Keratinocyte (primary cell): ENCODE measurements at places on chromosomes 7 and 10.
A peak's percentile ranks its signal among the peaks of the same experiment; 100 is the strongest.

DNA sequence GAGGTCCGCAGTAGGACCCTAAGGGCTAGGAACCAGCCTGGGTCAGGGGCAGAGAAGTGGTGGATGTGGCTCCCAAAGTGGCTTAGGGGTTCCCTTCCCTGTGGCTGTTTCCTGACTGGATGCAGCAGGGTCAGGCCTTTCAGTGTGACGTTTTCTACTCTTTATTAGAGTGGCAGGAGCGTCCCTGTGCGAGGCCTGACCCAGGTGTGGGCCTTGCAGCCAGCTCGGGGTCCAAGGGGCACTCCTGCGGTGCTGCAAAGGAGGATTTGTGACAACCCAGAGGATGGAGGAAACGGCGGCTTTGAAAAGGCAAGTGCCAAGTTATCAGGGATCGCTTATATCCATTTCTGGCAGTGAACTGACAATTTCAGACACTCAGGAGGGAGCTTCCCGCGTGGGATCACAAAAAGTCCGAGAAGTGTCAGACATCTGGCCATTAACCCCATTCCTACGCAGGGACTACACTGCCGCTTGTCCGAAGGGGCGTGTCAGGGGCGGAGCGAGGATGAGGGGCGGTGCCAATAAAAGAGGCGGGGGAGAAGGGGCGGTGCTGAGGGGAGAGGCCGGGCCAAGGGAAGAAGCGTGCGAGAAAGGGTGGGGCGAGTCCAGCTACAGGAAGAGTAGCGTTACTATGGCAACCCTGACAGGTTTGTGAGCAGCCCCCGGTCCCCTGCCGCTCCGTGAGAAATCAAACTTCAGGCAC lies 98.8 kb upstream of the ZNF722 start:
- DNase-seq: no peak

GRCh38 chr10:127548022-127548421 lies 1.1 kb upstream of the NPS start:
- DNase-seq: no peak

DNA sequence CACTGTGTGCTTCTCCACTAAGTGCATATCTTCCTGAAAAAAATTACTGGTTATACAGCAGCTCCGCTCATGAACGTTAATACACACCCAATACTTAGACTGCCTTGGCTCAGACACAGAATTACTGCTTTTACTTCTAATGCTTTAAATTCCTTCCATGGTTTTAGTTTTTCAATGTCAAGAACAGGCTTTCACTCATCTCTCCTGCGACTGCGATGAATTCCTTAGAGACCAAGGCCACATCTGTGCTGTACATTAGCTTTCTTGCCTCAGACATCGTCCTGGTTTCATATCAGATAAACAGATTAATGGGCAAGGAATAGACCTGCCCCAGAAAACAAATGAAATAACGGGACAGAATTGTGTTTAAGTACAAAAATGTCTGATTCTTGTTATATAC lies 120.2 kb downstream of the CYP26A1 start:
- DNase-seq: no peak

- DNase-seq: no peak
These were observed 22.5 kb upstream of the DDC start for GRCh38 chr7:50587737-50588136.

DNA sequence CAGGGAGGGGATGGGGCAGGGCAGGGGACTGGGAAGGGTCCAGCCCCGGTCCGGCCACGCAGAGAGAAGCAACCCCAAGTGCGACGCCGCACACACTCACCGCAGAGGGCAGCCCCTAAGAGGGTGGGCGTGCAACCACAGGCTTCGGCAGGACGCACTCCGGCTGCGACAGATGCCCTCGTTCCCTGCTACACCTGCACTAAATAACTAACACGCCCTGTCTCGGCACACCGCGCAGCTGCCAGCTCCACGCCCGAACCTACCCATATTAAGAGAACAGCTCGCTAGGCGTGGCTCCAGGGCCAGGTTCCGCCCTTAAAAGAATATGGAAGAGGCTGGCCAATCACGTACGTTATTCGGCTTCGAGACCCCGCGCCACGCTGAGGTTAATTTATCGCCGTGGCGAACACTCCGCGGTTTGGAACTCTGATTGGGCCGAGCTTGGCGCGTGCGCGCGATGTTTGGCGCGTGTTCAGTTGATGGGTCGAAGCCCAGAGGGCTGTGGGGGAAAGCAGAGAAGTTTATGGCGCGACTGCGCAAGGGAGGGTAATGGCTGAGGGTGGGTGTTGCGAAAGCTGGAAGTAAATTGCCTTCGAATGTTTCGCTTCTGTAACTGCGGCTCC lies 91.1 kb downstream of the OR13A1 start:
- no peak for DNase-seq

- no peak for DNase-seq
These were observed 266.9 kb upstream of the IMMP2L start for GRCh38 chr7:111829221-111829620.

DNA sequence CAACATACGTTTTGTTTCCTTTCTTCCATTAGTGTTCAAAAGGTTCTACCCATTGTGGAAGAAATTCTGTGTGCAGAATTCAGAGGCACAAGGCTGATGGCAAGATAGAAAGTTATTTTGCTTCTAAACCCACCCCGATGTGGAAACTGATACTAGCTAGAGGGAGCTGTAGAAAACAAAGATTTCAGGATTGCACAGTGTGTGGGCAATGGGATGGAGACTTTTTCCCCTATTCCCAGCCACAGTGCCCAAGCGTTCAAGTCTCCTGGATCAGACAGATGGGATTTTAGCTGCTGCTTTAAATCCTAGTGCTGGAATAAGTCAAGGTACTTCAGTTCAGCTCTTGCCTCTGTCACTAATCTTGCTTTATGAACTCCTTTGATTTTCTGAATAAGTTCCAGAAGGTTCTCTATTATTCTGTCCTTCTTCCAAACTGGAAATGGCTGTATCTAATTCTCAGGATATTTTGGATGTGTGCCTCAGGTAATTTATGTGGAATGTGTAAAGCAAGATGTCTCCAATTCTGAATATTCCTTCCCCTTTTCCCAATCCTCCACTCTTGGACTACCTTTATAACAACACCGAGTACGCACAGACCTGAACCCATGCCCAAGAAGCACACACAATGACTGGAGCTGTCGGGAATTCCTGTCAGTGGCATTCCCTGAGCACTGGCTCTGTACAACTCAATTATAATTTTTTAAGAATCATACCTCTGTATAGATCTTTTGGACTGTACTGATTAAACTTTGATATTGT lies 473.0 kb downstream of the PLXDC2 start:
- no peak for DNase-seq

- no peak for DNase-seq
These were observed 165.4 kb upstream of the LRGUK start for GRCh38 chr7:133961724-133962123.

GRCh38 chr7:925601-926000 lies 28.9 kb downstream of the ADAP1 start:
- DNase-seq: no peak

GRCh38 chr10:60728056-60728455 lies 50.2 kb upstream of the CDK1 start:
- DNase-seq: peak; percentile 11

- no peak for DNase-seq
These were observed 84.1 kb downstream of the EZH2 start for GRCh38 chr7:148799893-148800555.

- DNase-seq: no peak
These were observed 66.0 kb upstream of the CELF2 start for GRCh38 chr10:10951675-10952074.

DNA sequence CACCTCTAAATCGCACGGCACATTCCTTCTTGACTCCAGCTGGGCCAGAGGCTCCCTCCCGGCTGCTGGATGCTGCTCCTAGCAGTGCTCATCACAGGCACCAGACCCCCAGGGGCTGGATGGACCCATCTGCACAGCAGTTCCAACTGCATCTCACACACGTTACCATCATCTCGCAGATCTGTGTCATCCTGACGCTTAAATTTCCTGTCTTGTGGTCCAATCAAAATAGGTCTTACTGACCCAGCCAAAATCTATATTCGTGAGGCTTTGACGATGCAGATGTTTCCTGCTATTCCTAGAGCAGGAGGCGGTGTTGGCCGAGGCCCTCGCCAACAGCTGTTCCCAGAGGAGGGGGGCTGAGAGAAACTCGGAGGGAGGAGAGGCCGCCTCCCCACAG lies 108.0 kb downstream of the MKI67 start:
- DNase-seq: no peak

- no peak for DNase-seq
These were observed 45.5 kb upstream of the VKORC1L1 start for GRCh38 chr7:65827366-65827765.

GRCh38 chr10:9260690-9261089 lies 1206.2 kb downstream of the GATA3 start:
- no peak for DNase-seq

GRCh38 chr10:114648368-114648767 lies 9.7 kb downstream of the ABLIM1 start:
- DNase-seq: no peak

GRCh38 chr10:44961931-44962750 lies 2.5 kb downstream of the RASSF4 start:
- no peak for DNase-seq

DNA sequence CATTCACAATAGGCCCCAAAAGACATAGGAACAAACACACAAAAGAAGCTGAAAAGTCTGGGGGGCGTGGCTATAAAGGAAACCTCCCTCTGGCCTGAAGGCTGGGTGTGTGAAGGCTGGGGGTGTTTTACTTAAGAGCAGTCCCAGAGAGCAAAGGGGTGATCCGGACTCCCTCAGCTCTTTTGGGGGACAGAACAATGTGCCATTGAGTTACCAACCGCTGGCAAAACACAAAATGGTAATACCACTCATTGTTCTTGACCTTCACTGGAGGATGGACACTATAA lies 189.0 kb downstream of the COBL start:
- no peak for DNase-seq

- DNase-seq: peak; percentile 11
These were observed 66.9 kb downstream of the MLLT10 start for GRCh38 chr10:21600804-21601433.

DNA sequence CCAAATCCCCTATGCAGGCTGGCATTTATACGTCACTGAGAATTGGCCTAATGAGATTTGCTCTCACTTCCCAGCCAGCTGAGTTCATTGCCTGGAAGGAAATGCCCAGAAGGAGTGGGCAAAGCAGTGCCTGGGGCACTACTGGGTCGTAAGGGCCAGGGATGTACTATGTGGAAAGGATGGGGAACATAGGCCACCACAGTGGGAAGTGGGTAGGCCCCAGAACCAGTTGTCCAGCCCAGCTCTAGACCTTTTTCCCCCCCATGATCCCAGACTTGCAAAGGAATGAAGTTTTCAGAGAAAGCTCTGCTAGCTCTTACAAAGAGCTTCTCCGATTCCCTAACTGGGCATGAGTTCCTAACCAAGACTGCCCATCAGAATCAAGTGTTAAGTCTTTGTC lies 13.9 kb downstream of the TRPV5 start:
- DNase-seq: no peak

DNA sequence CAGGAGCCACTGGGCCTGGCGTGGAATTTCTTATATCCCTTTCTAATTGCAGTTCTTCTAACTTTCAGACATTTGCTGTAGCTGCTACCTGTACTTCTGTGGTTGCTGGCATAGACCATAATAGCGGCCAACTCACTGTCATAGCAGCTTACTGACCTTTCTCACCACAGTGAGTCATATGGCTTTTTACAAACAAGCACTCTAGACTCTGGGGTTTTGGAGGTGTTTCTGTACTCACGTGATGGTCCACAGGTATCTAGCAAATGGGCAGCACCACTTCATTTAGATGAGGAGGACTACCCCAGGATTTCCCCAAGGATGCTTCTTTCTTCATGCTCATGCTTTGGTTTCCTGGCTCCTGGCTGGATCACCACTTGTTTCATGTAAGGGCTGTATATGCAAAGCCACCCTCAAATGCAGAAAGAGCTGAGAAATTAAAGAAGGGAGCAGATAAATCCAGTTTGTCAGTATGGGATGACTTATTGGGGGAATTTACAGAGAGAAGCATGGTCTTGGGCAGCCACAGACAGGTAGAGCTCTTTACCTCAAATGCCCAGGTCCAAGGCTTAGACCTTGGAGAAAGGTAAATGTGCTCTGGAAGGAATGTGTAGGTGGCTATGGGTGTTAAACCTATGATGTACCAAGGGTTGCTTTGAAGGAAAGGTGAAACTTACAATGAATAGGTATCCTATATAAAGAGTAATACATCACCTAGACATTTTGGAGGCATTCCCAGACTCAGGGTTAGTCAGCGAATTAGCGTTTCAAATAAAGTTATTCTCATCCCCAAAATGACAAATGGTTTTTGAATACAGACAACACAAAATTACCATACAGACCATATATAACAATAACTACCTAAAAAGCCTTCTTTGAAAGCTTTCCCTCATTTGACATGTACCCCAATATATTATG lies 15.9 kb upstream of the SLC25A16 start:
- DNase-seq: no peak

- no peak for DNase-seq
These were observed 205.7 kb downstream of the SORCS1 start for GRCh38 chr10:106958589-106959361.

- no peak for DNase-seq
These were observed 739.5 kb downstream of the SORCS1 start for GRCh38 chr10:106424981-106425380.

GRCh38 chr7:94923412-94923811 lies 16.0 kb downstream of the PPP1R9A start:
- DNase-seq: no peak

GRCh38 chr7:110470420-110470819 lies 620.5 kb upstream of the LRRN3 start:
- no peak for DNase-seq

DNA sequence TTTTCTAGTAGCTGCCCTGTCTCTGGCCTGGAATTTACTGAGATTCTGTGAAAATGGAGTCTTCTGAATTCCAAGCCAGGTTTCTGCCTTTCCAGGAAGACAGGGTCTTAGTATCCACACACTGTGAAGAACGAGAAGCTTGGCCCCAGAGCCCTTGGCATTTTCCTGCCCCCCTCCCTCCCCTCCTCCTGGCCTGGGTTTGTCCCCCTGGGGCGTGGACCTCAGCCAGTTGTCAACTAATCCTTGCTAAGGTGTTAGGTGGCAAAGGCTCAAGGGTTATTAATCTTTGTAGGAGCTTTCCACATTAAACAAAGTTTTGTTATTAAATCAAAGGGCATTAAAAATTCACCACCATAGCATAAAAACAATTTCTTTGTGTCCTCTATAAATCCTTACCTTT lies 329.5 kb downstream of the RNLS start:
- DNase-seq: no peak

- no peak for DNase-seq
These were observed 6.5 kb downstream of the DBNL start for GRCh38 chr7:44050915-44051560.

GRCh38 chr10:64219271-64220025 lies 698.2 kb downstream of the REEP3 start:
- no peak for DNase-seq

DNA sequence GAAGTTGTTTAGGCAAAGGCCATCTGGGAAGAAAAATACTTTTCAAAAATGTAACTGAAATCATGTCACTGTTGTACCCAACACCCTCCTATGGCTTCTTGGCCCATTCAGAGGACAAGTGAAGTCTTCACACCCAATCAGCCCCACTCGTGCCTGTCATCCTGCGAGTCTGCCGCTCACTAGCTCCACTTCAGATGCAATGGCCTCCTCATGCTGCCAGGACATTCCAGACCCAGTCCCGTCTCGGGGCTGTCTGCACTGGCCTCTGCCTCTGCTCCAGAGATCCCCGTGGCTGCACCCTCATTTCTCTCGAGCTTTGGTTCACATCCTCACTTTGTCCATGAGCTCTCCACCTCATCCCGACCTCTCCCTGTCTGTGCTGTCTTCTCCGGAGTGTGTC lies 227.1 kb downstream of the KCNMA1 start:
- DNase-seq: no peak

GRCh38 chr10:78166261-78166660 lies 132.6 kb downstream of the RPS24 start:
- DNase-seq: no peak
